ENCODE measurements at places on chromosomes 6 and 20.
A peak's percentile ranks its signal among the peaks of the same experiment; 100 is the strongest.

DNA sequence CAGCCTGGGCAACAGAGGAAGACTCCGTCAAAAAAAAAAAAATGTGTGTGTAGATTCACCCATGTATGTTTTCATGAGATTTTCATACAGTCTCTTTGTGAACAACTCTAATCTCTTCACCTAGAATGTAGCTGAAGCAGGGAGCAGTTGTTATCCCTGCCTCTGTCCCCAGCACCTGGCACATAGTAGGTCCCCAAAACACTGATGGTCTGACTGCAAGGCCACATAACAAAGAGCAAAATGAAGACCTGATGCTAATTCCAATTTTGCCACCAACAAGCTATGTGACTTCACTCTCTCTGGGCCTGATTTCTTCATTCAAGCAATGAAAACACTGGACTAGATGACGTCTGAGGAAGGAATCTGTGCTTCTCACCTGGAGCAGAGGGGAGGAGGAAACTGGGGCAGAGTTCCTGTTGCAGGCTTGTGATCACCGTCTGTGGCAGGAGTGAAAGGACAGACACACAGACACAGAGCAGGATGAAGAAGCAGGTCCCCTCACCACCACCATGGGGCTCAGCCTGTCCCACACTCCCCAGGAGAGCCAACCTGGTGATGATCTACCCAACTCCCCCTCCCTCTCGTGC lies 4.6 kb downstream of the SLC44A4 start:
- DNase-seq: no peak

GRCh38 chr20:32285621-32286371 lies 8.3 kb downstream of the KIF3B start:
- no peak for DNase-seq

DNA sequence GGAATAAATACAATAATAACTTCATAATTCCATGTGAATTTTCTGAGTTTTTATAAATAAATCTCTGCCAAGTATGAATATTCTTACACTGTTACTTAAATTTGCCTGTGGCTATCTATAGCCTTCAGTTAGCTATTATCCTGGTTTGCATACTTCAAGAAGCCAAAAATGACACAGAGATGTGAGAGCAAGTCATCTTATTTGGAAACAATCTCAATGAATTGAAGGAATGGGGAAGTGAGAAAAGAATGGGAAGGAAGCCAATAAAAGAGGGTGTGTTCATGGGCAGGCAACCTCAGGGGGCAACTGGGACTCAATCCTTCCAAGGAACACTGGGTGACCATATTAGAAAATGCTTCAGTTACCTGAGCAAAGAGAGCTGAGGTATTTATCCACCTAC lies 9.9 kb downstream of the HAO1 start:
- DNase-seq: no peak

DNA sequence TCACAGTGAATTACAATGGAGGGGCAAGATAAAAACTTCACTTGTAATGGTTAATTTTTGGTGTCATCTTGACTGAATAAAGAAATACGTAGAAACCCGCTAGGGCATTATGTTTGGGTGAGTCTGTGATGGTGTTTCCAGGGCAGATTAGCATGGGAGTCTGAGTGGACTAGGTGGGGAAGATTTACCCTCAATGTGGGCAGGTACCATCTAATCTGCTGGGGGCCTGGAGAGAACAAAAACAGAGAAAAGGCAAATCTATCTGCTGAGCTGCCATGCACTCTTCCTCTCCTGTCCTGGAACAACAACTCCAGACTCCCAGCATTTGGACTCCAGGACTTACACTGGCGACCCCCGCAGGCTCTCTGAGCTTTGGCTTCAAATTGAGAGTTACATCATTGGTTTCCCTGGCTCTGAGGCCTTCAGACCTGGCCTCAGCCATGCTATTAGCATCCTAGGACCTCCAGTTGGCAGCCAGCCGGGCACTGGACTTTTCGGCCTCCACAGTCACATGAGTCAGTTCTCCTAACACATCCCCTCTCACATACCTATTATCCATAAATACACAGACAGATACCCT lies 19.7 kb downstream of the NINL start:
- no peak for DNase-seq

DNA sequence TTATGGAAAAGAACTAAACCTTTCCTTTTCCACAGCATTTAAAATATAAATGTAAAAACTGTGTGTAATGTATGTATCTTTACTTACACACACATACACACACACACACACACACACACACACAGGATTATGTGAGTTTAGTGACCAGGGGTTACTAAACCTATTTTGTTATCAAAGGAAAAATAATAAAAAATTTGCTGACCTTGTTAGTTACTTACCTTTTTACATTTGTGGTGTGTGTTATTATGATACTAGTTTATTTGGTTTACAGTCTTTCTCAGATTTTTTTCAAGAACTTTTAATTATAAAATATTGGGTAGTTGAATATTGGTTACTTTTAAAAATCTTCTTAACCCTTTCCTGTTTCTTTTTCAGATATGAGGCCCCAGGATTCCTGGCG lies 15.7 kb downstream of the NKX2-4 start:
- DNase-seq: no peak

DNA sequence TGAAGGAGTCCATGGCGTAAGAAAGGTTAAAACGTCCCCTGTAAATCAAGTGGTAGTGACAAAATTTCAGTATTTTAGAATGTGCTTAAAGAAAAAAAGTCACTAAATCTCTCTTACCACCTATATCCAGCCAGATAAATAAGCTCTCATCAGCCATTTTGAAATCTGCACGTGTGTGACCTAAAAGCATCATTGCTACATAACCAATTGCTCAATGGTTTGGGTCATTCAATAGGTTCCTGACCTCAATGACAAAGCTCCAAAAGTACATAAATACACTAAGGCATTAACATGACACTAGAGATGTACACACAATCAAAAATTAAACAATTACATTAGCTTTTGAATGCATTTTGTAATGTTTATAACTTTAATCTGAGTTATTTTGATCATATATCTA lies 272.4 kb downstream of the GMDS start:
- no peak for DNase-seq

- no peak for DNase-seq
These were observed 56.8 kb upstream of the KIF13A start for GRCh38 chr6:18044108-18044783.

GRCh38 chr6:273551-274058 lies 18.7 kb upstream of the DUSP22 start:
- DNase-seq: no peak

DNA sequence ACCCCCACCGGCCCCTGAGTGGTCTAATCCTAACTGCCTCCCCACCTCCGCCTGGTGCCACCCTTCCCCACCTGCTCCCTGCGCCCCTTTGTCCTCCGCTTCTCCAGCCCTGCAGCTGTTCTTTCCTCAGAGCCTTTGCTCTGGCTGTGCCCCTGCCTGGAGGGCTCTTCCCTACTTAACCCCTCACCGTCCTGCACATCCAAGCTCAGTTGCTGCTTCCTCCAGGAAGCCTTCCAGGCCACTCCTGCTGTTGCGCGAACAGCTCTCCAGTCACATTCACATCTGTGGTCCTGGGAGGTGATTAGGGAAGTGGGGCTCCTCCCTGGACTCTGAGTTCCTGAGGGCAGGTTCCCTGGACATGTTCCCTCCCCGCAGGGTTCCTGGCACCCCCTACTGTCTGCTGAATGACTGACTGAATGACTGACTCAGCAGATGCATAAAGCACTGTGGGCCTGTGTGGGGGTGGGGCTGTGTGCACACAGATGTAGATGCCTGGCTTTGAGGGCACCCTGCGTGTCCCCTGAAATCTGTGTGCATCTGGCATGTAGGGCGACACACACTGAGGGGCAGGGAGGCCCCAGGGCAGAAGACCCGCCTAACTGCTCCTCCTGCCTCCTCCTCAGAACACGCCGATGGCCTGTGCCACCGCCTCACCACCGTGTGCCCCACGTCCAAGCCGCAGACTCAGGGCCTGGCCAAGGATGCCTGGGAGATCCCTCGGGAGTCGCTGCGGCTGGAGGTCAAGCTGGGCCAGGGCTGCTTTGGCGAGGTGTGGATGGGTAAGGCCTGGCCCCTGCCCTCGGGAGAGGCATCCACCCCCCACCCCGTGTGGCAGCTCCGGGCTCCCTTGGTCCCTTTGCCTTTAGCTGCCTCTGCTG lies 51.4 kb downstream of the SRC start:
- no peak for DNase-seq

- DNase-seq: no peak
These were observed 411.7 kb upstream of the SOX4 start for GRCh38 chr6:21181866-21182265.

DNA sequence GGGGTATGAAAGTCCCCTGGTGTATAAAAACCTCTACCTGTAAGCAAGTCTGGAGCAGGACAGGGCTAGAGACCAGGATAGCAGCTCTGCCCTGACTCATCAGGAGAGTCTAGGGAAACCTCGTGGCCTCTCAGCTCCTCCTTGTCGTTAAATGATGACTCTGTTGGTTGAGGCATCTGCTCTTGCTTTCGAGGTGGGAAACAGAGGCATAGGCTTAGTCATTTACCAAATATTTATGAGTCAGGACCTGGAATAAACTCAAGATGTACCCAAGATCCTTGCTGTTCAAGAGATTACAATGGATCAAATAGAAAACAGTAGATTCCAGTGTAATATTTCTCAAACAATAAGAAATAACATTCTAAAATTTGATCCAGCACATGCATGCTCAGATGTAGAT lies 5.5 kb downstream of the MANBAL start:
- no peak for DNase-seq

GRCh38 chr6:14711056-14711703 lies 534.7 kb upstream of the JARID2 start:
- DNase-seq: no peak

DNA sequence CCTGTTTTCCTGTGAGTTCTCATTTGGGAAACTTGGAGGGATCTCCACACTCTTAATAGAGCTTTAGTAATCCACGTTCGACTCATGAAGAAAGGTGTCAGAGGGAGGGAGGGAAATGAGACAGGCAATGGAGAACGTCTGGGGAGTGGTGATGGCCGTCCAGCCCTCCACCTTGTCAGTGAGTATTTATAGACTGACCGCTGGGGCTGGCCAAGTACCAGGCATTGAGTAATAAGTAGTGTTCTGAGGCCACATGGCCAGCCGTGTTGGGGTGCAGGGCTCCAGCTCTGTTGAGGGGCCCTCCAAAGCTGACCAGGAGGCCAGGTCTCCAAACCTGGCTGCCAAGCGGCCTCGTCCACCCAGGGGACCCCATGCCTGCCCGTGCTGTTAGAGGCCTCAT lies 11.3 kb upstream of the DSN1 start:
- no peak for DNase-seq

DNA sequence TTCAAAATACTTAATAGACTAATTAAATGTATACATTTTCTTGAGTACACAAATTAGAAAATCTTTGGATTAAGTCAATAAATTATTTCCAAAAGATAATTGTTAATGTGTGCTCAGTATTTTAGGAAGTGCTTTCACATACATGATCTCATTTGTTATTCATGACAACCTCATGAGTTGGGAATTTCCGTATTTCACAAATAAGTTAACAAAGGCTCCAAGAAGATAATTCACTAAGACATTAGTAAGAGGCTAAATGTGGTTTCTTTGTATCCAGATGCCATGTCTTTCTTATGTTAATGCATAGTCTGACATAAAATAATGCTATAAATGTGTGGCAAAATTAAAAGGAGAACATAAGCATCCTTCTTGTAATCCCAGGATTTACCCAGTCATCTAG lies 79.5 kb upstream of the TCF21 start:
- DNase-seq: no peak

DNA sequence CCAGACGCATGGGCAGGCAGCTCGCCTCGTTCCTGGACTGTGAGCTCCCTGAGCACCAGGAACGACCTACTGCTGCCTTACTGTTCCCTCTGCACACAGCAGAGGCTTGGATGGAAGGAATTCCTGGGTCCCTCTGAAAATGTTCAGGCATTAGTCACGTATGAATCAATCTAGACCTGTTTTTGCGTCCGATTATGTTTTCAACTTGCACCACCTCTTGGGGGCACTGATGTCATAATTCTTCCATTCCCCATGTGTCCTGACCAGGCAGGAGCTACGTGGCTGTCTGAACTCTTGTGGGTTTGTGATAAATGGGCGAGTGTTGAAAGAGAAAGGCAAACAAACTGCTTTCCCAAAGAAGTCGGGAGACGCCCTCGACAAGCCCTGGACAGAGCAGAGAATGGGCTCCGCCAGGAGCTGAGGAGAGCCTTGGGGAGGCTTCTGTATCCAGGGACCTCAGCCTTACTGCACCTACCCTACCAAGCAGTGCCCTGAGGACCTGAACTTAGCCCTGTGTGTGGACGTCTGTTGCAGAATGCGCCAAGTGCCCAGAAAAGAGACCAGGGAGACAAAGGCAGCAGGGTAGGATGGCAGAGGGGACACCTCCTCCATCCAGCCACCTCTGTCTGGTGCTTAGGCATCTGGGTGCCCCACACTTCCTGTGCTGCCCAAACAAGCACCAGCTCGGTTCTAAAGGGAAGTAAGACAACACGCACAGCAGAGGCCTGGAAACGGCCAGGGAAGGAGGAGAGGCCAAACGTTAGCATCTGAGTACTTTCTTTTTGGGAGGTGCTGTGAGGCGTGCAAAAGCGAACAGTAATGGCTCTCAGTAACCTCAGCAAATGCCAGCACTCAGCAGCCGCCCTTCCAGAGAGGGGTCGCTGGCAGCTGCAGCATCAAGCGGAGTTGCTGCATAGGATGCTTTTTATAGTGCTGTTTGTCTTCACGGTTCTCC lies 124.2 kb downstream of the LY86 start:
- no peak for DNase-seq

- DNase-seq: no peak
These were observed 75.1 kb downstream of the SNX9 start for GRCh38 chr6:157898169-157898568.

DNA sequence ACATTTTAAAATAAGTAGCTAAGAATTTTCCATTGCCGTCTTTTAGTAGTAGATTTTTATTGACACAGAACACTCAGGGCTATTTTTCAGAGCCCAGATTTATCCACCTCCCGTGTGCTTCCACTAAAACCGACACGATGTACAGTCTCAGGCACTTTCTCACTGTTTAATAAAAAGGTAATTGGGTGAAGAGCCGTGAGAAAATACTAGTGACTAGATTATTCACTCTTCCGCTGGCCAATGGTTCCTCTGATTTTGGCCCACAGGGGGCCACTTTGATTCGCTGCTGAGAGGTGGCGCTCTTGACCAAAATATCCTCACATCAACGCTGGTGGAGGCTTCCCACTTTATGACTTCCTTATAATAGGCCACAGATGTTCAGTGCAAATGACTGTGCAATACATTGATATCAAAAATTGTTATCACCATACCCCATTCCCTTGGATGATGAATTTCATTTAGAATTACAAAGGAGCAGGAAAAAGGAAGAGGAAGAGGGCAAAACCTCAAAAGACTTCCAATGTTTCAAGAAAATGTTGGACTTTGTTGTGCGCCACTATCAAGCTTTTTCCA lies 12.3 kb upstream of the HDDC2 start:
- DNase-seq: peak; percentile 14

- DNase-seq: no peak
These were observed 157.5 kb downstream of the BMP7 start for GRCh38 chr20:57108742-57109570.

- no peak for DNase-seq
These were observed 102.9 kb downstream of the SLX4IP start for GRCh38 chr20:10537850-10538480.

GRCh38 chr6:16419636-16420336 lies 181.4 kb downstream of the GMPR start:
- DNase-seq: no peak
